Osteocyte (in vitro differentiated cells): ENCODE measurements at places on chromosomes 4 and X. TPM values are rescaled to one million over a fixed set of nuclear protein-coding genes. Genes with fewer than 3 reads are reported as not detected.

The FRYL gene
- total RNA-seq: 54.8 and 61.9 TPM in 2 replicates

The PPEF2 gene
- not detected in 2 replicates for total RNA-seq

The PRKG2 gene
- not detected in 2 replicates for total RNA-seq

The PITX2 gene
- not detected in 2 replicates for total RNA-seq

GRCh38 chrX:54427837-54428424, 12.3 kb upstream of the TSR2 start:
- no peaks in the 10 kb centered on the region for H3K36me3 ChIP-seq
- H3K27me3 ChIP-seq: no peaks in the 10 kb centered on the region
- no peaks in the 10 kb centered on the region for H3K4me1 ChIP-seq

DNA sequence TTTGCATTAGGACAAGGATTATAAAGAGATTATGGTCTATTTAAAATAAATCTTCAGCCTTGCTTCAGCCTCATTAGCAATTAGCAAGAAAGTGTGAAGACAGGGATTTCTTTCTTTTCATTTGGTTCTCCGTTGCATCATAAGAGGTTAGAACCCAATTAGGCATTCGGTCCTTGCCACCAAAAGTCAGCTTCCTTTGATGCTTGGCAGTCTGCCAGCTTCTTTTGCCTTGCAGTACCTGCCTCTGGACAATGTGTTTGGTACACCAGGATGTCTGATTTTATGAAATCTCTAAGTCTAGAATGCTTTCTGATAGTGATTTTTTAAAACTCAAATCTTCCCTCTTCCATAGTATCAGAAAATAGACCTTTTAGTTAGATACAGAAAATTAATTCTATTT, 12.4 kb downstream of the SMIM20 start:
- H3K4me3 ChIP-seq: no peak overlapping the region
- no peak for DNase-seq
- H3K27me3 ChIP-seq: no peaks in the 10 kb centered on the region

DNA sequence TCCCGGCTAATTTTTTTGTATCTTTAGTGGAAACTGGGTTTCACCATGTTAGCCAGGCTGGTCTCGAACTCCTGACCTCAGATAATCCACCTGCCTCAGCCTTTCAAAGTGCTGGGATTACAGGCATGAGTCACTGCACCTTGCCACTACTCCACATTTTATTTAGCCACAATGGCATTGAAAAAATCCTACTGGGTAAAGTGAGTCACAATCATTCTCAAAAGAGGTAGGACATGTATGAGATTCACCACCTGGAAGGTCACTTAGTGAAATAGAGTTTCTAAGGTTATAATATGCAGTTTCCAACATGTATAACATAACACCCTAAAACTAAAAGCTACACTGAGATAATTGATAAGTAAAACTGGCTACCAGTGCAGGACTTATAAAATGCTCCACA, 159.2 kb downstream of the BTC start:
- H3K27me3 ChIP-seq: peaks cover 2% of the 10 kb centered on the region
- H3K36me3 ChIP-seq: no peaks in the 10 kb centered on the region
- no peak for DNase-seq
- H3K27ac ChIP-seq: no peak overlapping the region
- H3K4me3 ChIP-seq: no peak overlapping the region
- H3K4me1 ChIP-seq: peaks cover 31% of the 10 kb centered on the region

DNA sequence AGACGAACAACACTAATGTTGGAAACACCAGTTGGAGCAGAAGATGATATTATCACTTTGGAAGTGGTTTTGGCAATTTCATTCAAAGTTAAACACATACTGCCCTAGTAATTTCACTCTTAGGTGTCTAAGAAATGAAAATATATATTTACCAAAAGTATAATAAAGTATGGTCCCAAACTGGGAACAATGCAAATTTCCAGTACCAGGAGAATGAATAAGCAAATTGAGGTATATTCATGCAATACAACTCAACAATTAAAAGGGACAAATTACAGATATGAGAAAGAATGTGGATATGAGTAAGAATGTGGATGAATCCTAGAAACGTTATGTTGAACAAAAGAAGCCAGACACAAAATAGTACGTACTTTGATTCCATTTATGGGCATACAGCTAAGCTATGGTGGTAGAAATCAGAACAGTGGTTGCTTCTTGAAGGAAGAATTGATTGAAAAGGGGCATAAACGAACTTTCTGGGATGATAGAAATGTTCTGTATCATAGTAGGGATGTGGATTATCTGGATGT, 10.0 kb downstream of the ELMOD2 start:
- no peak overlapping the region for H3K4me3 ChIP-seq
- peaks cover 20% of the 10 kb centered on the region for H3K36me3 ChIP-seq
- H3K4me1 ChIP-seq: no peaks in the 10 kb centered on the region
- no peak for DNase-seq
- H3K27ac ChIP-seq: no peak overlapping the region

GRCh38 chr4:156642161-156642560, 329.4 kb downstream of the PDGFC start:
- no peak for DNase-seq
- H3K36me3 ChIP-seq: peaks cover 3% of the 10 kb centered on the region
- H3K27me3 ChIP-seq: no peaks in the 10 kb centered on the region
- H3K4me1 ChIP-seq: peaks cover 32% of the 10 kb centered on the region
- H3K27ac ChIP-seq: no peak overlapping the region

DNA sequence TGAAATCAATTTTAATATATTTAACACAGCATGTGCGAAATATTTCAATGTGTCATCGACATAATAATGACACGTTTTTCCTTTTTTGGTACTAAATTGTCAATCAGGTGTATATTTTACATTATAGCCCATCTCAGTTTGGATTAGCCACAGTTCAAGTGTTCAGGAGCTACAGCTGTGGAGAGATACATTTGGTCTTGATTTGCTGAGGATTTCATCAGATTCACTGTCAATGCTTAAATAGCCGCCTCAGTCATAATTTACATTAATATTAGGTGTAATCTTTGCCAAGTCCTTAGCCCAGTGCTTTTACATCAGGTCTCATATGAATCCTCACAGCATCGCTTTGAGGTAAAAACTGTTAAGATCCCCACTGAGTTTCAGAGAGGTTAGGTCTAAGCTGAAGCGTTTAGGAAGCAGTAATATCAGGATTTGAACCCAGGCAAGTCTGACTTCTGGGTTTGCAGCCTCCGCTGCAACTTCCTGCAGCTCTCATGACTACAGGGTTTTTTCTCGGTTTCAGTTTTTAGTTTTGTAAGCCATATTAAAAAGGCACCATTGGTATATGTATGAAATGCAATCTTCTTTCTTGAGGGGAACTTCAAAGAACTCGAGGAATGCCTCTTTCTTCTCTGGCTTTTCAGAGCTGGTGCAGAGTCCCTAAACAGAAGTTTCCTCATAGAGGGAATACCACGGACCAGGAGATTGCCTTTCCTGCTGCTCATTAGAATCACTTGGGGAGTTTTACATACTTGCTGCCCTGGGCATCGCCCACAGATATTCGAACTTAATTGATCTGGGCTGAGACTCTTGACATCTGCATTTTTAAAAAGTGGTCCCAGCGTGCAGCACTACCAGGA, 6.4 kb downstream of the MTM1 start:
- no peaks in the 10 kb centered on the region for H3K36me3 ChIP-seq
- H3K27ac ChIP-seq: peak overlapping the region; percentile 68
- no peaks in the 10 kb centered on the region for H3K27me3 ChIP-seq
- H3K4me1 ChIP-seq: peaks cover 47% of the 10 kb centered on the region
- no peak for DNase-seq

GRCh38 chrX:18833071-18833731, 125.8 kb downstream of the PPEF1 start:
- H3K27me3 ChIP-seq: no peaks in the 10 kb centered on the region
- no peak overlapping the region for H3K27ac ChIP-seq
- DNase-seq: no peak
- no peaks in the 10 kb centered on the region for H3K4me1 ChIP-seq

- peaks cover 3% of the 10 kb centered on the region for H3K4me1 ChIP-seq
- DNase-seq: no peak
- no peak overlapping the region for H3K4me3 ChIP-seq
- H3K27ac ChIP-seq: no peak overlapping the region
These were observed 15.0 kb upstream of the SULT1B1 start for GRCh38 chr4:69775321-69775867.

GRCh38 chrX:24550166-24550565, 85.1 kb downstream of the PDK3 start:
- no peak for DNase-seq
- H3K4me1 ChIP-seq: no peaks in the 10 kb centered on the region
- no peak overlapping the region for H3K27ac ChIP-seq
- no peaks in the 10 kb centered on the region for H3K36me3 ChIP-seq
- H3K27me3 ChIP-seq: no peaks in the 10 kb centered on the region
- no peak overlapping the region for H3K4me3 ChIP-seq

DNA sequence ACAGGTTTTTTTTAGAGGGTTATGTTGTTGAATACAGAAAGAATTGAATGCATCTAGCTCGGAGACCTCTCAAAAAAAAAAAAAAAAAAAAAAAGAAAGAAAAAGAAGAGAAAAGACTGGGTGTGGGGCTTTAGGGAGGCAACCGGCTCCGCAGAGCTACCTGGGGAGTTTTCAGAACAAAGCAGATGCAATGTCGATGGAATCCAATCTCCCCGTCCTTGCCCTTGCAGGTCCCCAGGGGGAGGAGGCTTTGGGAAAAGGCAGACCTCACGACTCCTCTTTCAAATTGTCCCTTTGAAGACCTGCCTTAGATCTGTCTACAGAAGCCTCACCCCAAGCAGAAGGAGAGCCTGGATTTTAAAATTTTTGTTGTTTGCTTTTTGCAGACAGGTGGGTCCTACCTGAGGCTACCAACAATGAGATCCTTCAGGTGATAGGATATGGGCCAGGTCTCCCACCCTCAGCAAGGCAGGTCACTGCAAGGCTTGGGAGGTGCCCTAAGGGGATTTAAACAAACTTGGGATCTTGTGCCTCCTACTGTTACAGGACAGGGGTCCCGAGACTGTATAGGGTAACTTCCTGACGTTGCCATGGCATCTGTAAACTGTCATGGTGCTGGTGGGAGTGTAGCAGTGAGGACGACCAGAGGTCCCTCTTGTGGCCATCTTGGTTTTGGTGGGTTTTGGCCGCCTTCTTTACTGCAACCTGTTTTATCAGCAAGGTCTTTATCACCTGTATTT, 75.2 kb upstream of the PRKX start:
- H3K36me3 ChIP-seq: no peaks in the 10 kb centered on the region
- peaks cover 7% of the 10 kb centered on the region for H3K4me1 ChIP-seq
- peaks cover 66% of the 10 kb centered on the region for H3K27me3 ChIP-seq
- no peak for DNase-seq
- no peak overlapping the region for H3K27ac ChIP-seq
- H3K4me3 ChIP-seq: no peak overlapping the region

GRCh38 chrX:38305971-38306370, 21.3 kb downstream of the RPGR start:
- no peaks in the 10 kb centered on the region for H3K36me3 ChIP-seq
- H3K27ac ChIP-seq: no peak overlapping the region
- H3K27me3 ChIP-seq: no peaks in the 10 kb centered on the region
- H3K4me3 ChIP-seq: no peak overlapping the region
- no peaks in the 10 kb centered on the region for H3K4me1 ChIP-seq
- DNase-seq: no peak

- H3K4me1 ChIP-seq: peaks cover 15% of the 10 kb centered on the region
- DNase-seq: no peak
- peaks cover 19% of the 10 kb centered on the region for H3K36me3 ChIP-seq
These were observed 808 bp downstream of the THAP6 start for GRCh38 chr4:75514949-75515612.

DNA sequence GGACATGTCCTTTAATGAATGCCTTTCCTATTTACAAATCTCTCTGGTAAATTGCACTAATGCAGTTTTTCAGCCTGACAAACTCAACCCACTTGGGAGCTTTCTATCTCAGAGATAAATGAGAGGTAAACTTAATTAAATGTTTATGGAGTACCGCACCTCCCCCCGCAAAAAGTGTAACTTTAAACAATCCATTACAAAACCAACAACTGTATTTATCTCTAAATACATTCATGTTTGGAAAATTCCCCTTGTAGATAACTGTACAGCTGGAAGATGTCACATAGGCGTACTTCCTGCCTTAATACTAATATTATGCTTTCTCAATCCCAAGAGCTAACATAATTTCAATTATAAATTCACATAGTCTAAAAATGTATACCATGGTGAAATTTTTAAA, 215.5 kb downstream of the LDB2 start:
- no peaks in the 10 kb centered on the region for H3K27me3 ChIP-seq
- no peaks in the 10 kb centered on the region for H3K36me3 ChIP-seq
- H3K4me3 ChIP-seq: no peak overlapping the region
- H3K4me1 ChIP-seq: peaks cover 47% of the 10 kb centered on the region
- H3K27ac ChIP-seq: no peak overlapping the region

DNA sequence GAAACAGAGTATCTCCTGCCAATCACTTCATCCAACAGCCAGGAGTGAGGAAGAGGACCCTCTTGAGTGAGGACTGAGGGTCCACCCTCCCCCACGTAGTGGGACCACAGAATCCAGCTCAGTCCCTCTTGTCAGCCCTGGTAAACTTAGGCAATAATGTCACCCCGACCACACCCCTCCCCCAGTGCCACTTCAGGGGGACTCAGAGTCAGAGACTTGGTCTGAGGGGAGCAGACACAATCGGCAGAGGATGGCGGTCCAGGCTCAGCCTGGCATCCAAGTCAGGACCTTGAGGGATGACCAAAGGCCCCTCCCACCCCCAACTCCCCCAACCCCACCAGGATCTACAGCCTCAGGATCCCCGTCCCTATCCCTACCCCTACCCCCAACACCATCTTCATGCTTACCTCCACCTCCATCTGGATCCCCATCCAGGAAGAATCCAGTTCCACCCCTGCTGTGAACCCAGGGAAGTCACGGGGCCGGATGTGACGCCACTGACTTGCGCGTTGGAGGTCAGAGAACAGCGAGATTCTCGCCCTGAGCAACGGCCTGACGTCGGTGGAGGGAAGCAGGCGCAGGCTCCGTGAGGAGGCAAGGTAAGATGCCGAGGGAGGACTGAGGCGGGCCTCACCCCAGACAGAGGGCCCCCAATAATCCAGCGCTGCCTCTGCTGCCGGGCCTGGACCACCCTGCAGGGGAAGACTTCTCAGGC, at the start of the genes CSAG1 and MAGEA12:
CSAG1 (minus strand) TSS at position 461 of the 715 bp plus-strand sequence. CDS start 1,261 bp downstream, outside the sequence.
MAGEA12 (plus strand) TSS at position 497 of the 715 bp plus-strand sequence. CDS start 2,405 bp downstream, outside the sequence.
- no peaks in the 10 kb centered on the region for H3K36me3 ChIP-seq
- no peaks in the 10 kb centered on the region for H3K4me1 ChIP-seq
- H3K27me3 ChIP-seq: no peaks in the 10 kb centered on the region
- no peak within 1 kb of the TSS for H3K4me3 ChIP-seq

GRCh38 chr4:8387615-8388527, 52.7 kb downstream of the ACOX3 start:
- H3K27ac ChIP-seq: no peak overlapping the region
- H3K27me3 ChIP-seq: no peaks in the 10 kb centered on the region
- no peak for DNase-seq

GRCh38 chr4:15153662-15154061, 151.4 kb downstream of the CPEB2 start:
- peaks cover 9% of the 10 kb centered on the region for H3K27me3 ChIP-seq
- DNase-seq: no peak
- no peaks in the 10 kb centered on the region for H3K36me3 ChIP-seq
- H3K27ac ChIP-seq: no peak overlapping the region
